Activated CD8-positive, alpha-beta memory T cell treated with anti-CD3 and anti-CD28 coated beads for 36 hours (primary cell): ENCODE measurements at places on chromosomes 6 and 20. TPM values are rescaled to one million over a fixed set of nuclear protein-coding genes. Genes with fewer than 3 reads are reported as not detected.

LHFPL5 gene
- not detected for total RNA-seq

CPXM1 gene
- 1.6 TPM for total RNA-seq

SNPH gene
- 2.1 TPM for total RNA-seq

NFKBIL1 gene
- 11.4 TPM for total RNA-seq

LAMA5 gene
- 0.30 TPM for total RNA-seq

SNAI1 gene
- 0.40 TPM for total RNA-seq

SMPDL3A gene
- 0.19 TPM for total RNA-seq

ITPA gene
- 86.8 TPM for total RNA-seq

SLC2A10 gene
- 0.04 TPM for total RNA-seq

SSTR4 gene
- not detected for total RNA-seq

RBM39 gene
- 307 TPM for total RNA-seq

SASH1 gene
- 1.0 TPM for total RNA-seq

RUNX2 gene
- 23.6 TPM for total RNA-seq

SRXN1 gene
- total RNA-seq: 28.2 TPM

SPINT3 gene
- not detected for total RNA-seq

NNAT gene
- 0.29 TPM for total RNA-seq

UBD gene
- 0.84 TPM for total RNA-seq

DNAH8 gene
- 0.04 TPM for total RNA-seq

ANKRD66 gene
- not detected for total RNA-seq

RPS6KA2 gene
- 7.0 TPM for total RNA-seq

RIN2 gene
- total RNA-seq: not detected

HMGCLL1 gene
- not detected for total RNA-seq

PAX1 gene
- not detected for total RNA-seq

IMPG1 gene
- not detected for total RNA-seq

CLPSL2 gene
- not detected for total RNA-seq

FABP7 gene
- not detected for total RNA-seq

MYLK2 gene
- 0.25 TPM for total RNA-seq

ABCC10 gene
- total RNA-seq: 33.0 TPM

HCRTR2 gene
- total RNA-seq: not detected

GMNN gene
- 80.5 TPM for total RNA-seq

SLC18B1 gene
- 6.8 TPM for total RNA-seq

APCDD1L gene
- total RNA-seq: not detected

OPN5 gene
- not detected for total RNA-seq

TINAG gene
- total RNA-seq: not detected

VSX1 gene
- not detected for total RNA-seq

MDC1 gene
- 66.4 TPM for total RNA-seq

MRPS18B gene
- total RNA-seq: 106 TPM

SLC26A8 gene
- total RNA-seq: not detected

HLA-DQA1 gene
- total RNA-seq: 8.7 TPM

RPP40 gene
- total RNA-seq: 16.6 TPM

VGLL2 gene
- not detected for total RNA-seq

COL12A1 gene
- total RNA-seq: not detected

CPNE5 gene
- 0.36 TPM for total RNA-seq

OOEP gene
- 0.42 TPM for total RNA-seq

PI16 gene
- total RNA-seq: 0.23 TPM

PTCRA gene
- total RNA-seq: not detected

MAS1 gene
- total RNA-seq: not detected

NKX2-2 gene
- total RNA-seq: not detected

ZBTB12 gene
- 3.6 TPM for total RNA-seq

SLC22A16 gene
- not detected for total RNA-seq

DSN1 gene
- 25.9 TPM for total RNA-seq

TNFRSF6B gene
- total RNA-seq: not detected

MYLIP gene
- 6.5 TPM for total RNA-seq

FAM162B gene
- total RNA-seq: not detected

SLPI gene
- total RNA-seq: not detected

RBPJL gene
- total RNA-seq: not detected

PLN gene
- not detected for total RNA-seq

GOPC gene
- 20.5 TPM for total RNA-seq

SLC2A4RG gene
- 34.4 TPM for total RNA-seq
